Suprapubic skin (tissue), 4 donors: ENCODE measurements at places on chromosomes 6 and 20.

DNA sequence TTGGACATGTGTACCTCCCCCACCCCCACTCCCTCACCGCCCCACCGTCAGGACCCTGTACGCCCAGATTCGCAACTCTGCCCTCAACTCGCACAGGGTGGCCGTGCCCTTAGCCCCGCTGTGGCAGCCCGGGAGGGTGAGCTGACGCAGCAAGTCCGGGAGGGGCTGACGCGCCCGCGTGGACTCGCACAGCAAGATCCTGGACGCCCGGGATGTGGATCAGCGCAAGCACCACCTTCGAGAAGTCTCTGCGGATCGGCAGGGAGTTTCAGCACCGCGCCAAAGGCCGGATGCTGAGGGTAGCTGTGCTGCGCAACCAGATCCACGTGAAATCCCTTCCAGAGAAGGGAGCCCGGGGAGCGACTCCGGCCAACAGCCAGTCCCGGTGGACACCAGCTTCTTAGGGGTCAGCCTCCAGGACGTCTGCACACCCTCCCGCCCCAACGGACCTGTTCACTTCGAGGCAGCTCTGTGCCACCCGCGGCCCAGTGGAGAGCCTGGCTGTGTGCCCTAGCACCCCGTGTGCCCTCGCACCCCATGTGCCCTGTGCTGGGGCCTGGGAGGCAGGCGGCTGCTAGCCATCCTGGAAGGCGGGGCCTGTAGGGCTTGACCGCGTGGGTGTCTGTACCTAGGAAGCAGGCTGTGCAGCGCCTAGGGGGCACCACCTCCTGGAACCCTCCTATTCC lies 6.7 kb upstream of the GJA10 start:
- DNase-seq = no peak

- no peak for DNase-seq
Observed at GRCh38 chr6:56940977-56941376, 13.9 kb upstream of the BEND6 start.

DNA sequence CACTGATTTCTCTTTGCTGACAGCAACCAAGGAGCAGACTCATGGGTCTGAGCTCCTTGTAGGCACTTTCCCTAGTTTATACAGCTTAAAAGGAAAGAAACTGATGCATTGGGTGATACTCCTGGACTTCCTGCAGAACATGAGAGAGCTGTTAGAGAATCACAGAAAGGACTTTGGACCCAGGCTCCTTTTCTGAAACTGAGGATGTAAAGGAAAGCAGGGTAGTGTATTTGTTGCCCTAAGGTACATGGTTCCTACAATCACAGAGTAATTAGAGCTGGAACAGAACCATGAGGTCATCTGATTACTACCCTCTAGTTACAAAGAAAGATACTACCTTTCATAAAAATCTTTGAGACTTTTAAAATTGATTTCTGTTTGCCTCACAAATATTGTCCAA lies 477.1 kb upstream of the SPTLC3 start:
- DNase-seq = no peak

- DNase-seq = peak; percentile 32
Observed at GRCh38 chr6:7270320-7271204, 42.4 kb downstream of the SSR1 start.

DNA sequence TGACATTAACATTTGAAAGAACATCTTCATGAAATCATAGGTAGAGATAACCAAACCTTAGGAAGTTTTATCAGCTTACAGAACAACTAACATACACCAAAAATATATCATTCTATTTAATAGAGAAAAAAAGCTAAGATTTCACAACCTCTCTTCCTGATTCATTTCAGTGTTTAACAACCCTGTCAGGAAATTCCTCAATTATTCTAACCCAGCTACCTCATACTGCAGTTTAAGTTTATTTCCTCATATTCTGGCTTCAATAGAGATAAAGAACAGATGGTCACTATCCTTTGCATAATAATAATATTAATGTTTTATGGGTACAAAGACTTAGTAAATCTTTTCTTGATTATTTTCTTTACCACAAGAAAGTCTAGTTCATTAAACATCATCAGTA lies 112.9 kb upstream of the HSF2 start:
- DNase-seq = no peak

GRCh38 chr6:166928644-166929541 lies 27.5 kb downstream of the RNASET2 start:
- no peak for DNase-seq

GRCh38 chr6:157967020-157967419 lies 14.6 kb upstream of the SYNJ2 start:
- no peak for DNase-seq

GRCh38 chr20:1891263-1892118 lies 3.7 kb upstream of the SIRPA start:
- no peak for DNase-seq

GRCh38 chr6:13339863-13340630 lies 11.7 kb upstream of the TBC1D7 start:
- DNase-seq = no peak

- no peak for DNase-seq
Observed at GRCh38 chr20:38831049-38831691, 25.7 kb downstream of the PPP1R16B start.

GRCh38 chr20:54475334-54476168 lies at the start of gene DOK5:
Gene DOK5 (plus strand): TSS chr20:54475593. CDS start chr20:54475947, 354 bp downstream.
- DNase-seq = no peak

DNA sequence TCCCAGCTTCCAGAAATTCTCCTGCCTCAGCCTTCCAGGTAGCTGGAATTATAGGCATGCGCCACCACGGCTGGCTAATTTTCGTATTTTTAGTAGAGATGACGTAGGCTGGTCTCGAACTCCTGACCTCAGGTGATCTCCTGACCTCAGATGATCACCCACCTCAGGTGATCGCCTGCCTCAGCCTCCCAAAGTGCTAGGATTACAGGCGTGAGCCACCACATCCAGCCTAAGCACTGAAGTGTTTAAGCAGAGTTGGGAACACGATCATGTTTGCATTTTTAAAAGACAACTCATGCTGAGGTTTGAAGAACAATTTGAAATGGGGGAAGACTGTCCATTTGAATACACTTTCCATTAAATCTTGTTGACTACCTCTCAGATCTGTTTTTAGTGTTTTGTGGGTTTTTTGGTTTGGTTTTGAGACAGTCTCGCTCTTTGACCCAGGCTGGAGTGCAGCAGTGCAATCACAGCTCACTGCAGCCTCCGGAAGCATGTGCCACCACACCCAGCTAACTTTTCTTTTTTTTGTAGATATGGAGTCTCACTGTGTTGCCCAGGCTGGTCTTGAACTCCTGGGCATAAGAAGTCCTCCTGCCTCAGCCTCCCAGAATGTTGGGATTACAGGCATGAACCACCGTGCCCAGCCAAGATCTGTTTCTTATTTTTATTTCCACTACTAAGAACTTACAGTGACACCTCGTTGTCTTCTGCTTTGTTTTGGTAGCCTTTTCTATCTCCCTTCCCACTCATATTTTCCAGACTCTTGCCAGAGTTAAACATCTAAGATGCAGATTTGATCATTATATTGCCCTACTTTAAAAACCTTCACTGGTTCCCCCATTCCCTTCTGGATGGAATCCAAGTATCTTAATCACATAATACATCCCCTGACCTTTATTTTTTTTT lies 5.5 kb downstream of the CASP8AP2 start:
- no peak for DNase-seq

GRCh38 chr6:118285791-118286190 lies 262.3 kb upstream of the PLN start:
- DNase-seq = no peak
